ENCODE measurements at places on chromosomes 11 and 22.

- DNase-seq: no peak
Observed at GRCh38 chr11:77063861-77064260, 2.9 kb upstream of the CAPN5 start.

DNA sequence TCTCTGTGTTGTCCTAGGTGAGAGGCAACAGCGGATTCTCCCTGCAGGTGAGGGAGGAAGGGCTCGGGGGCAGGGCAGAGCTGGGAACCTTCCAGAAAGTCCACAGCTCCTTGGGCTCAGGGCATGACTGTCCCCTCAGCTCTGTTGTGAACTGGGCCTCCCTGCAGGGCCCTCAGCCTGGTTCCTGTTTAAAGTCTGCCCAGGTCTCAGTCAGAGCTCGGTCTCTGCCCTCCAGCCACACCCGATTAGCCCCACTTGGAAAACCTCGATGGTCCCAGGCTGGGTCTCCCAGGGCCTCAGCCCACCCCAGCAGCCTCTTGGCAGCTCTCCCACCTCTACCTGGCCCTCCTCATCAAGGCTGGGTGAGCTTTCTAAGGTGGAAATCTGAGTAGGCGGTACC is 65.3 kb upstream of the SLC22A12 start:
- DNase-seq: no peak

DNA sequence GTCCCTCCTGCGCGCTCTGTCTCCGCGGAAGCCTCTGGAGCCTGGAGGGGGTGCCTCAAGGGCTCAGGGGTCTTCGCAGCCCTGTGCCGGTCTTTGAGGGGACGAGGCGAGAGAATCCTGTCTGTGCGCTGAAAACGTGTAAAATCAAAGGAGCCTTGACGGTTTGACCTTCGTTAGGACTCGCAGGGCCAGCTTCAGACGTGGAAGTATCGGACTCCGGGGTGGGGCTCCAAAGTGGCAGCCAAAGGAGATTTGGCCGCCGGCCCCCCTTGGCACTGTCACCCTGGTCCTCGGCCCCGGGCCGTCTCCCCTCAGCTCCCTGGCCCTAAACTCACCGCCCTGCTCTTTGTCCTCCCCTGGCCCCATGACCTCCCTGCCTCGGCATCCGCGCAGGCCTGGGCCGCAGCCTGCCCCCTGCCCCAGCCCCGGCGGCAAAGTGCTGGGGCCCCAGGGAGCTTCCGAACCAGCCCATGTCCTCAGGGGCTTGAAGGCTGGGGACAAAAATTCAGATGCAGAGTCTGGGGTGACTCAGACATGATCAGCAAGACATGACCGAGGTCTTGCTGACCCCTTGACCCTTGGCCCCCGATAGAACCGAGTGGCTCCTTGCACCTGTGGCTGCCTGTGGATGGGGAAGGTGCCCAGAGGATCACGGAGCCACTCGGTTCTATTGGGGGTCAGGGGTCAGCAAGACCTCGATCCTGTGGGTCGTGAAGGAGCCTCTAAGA is 6.9 kb upstream of the PHRF1 start:
- no peak for DNase-seq

- no peak for DNase-seq
Observed at GRCh38 chr11:67539550-67539949, 16.3 kb upstream of the CABP2 start.

DNA sequence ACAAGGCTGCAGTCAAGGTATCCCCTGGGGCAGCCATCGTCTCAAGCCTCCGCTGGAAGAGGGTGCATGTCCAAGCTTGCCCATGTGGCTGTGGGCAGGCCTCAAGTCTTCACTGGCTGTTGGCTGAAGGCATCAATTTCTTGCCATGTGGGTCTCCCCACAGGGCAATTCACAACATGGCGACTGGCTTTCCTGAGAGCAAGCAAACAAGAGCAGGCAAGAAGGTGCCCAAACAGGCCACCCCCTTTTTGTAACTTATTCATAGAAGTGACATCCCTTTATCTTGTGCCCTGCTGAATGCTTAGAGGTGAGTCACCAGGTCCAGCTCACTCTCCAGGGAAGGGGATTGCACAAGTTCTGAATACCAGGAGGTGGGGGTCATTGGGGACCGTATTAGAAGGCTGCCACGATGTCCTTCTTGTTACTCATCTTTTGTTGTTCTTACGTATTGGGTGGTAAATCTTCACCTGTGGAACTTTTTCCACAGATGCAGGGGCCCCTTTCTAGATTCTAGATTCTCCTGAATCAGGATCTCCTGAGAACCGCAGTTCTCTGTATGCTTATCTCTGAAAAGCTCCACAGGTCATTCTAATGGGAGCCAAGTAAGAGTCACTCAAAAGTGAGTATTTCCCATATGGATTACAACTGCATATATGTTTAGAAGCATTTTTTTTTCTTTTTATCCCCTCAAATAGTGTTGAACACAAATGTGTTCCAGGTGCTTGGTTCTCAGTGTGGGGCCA is 44.2 kb upstream of the MICAL2 start:
- no peak for DNase-seq

DNA sequence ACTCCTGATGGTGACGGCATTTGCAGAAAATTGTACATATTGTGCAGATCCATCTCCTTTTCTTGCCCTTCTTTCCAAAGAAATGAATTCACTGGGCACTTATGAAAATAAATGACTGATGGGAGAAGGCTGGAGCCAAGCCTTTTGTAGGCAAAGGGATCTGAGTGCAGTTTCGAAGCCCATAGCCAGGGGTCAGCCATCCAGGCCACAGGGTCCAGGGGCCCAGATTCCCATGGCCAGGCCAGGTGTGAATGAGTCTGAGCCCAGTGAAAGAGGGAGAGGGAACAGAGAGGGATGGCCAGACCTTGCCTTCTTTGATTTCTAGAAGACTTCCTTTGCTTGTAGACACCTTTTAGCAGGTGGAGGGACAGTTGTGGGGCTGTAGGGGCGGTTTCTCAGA is 209.1 kb downstream of the KIRREL3 start:
- no peak for DNase-seq

DNA sequence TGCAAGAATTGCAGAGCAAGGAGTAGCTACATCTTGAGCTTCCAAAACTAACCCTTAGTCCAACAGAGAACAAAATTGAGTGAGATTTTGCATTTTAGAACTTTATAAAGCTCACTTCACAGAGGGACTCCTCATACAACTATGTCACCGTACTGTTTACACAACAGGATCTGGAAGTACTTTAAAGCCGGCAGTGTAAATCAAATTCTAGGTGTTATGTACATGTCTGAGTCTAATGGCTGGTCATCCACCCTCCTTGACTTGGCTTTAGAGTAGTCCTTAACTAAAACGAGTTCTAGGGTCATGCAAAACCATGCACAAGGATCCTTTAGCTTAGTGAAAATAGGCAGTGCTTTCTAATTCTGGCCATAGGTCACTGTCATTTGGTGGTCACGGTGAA is 23.5 kb downstream of the IRAG1 start:
- no peak for DNase-seq
